ENCODE measurements at places on chromosomes 2 and 18.

- DNase-seq = peak; percentile 70
These were observed 686 bp downstream of the UBXN4 start for GRCh38 chr2:135742325-135742757.

DNA sequence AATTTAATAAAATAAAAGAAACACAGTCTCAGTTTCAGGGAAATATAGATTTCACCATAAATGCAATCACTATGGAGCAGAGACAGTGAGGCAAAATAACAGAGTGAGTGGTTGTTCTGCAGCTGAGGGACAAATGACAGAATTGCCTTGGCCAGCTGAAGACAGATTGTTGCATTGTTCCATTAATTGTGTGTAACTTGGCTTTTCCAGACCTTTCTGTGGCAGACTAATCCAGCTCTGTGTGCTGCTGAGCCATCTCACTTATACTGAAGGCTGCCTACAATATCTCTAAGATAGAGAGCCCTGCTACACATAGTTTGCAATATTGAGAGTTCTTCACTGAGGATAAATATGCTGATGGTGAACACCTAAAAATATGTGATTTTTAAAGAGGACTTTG is 11.5 kb downstream of the LRRTM1 start:
- DNase-seq = no peak

GRCh38 chr2:186695081-186695756 is 1.4 kb downstream of the FAM171B start:
- DNase-seq = peak; percentile 47

GRCh38 chr2:184359379-184359778 is 238.9 kb upstream of the ZNF804A start:
- no peak for DNase-seq

DNA sequence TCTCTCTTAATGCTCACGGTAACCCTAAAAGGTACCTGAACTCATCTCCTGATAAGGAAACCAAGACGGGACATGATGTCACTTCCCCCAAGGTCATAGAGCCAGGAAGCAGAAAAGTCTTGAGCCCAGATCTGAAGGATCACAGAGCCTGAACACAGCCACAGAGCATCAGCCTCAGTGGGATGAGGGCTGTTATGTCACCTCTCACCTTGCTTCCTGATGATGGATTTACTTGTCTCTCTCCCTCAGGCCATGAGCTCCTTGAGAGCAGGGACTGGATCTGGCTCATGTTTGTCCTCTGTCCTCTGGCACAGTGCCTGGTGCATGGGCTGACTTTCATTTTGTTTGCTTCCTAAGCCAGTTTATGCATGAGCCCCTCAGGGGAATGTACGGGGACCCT is 54.2 kb downstream of the SERTAD2 start:
- no peak for DNase-seq

- DNase-seq = no peak
These were observed 294.4 kb upstream of the HDAC4 start for GRCh38 chr2:239695106-239695727.

GRCh38 chr2:64950226-64951160 is 38.7 kb upstream of the SLC1A4 start:
- no peak for DNase-seq

DNA sequence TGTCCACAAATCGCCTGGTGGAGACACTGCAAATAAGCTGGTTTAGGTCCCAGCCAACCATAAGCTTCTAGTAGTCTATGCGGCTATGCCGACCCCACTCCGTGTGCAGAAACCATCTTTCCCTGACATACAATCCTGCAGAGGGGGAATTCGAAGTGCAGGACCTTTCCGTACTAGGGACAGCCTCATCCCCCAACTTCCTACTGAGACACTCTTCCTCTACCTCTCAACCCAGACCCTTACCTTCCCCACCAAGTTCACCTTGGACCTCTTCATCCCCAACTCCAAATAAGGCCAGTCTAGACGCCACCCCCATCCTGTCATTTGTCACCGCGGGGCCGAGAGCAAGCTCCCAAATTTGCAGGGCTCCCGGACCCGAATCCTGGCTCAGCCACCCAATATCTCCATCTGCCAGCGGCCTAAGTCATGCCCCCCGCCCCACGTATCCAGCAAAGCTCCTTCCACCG is 496 bp downstream of the SUCLG1 start:
- DNase-seq = no peak

DNA sequence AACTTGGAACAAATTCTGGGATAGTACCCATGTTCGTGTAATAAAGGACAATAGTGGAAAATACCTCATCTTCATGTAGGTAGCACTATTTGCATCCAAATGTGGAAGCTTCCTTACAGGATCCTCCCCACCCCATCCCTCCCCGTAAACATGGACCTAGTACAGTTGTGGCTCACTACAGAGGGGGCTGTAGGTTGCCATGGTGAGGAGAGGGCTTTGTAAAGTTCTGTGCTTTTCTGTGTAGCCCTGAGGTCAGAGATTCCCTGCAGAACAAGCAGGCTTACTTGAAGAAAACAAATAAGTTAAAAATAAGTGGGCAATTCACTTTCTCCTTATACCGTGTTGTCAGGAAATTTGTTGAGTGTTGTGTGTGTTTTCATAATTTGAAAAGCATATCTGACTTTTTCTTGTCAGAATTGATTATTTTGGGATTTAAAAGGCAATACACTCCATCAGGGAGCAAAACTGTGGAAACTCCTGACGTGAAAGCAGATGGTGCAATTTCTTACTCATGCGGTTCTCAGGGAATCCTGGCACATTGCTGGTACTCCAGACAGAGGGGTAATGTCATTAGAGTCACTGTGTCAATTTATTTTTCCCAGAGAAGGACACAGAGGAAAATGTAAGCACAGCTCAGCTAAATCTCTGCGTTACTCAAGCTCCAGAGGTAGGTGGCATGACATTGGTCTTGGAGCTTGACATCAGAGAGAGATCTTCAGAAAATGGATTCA is 174.2 kb upstream of the LHCGR start:
- no peak for DNase-seq

GRCh38 chr2:127626917-127627739 is 18.8 kb upstream of the GPR17 start:
- no peak for DNase-seq

DNA sequence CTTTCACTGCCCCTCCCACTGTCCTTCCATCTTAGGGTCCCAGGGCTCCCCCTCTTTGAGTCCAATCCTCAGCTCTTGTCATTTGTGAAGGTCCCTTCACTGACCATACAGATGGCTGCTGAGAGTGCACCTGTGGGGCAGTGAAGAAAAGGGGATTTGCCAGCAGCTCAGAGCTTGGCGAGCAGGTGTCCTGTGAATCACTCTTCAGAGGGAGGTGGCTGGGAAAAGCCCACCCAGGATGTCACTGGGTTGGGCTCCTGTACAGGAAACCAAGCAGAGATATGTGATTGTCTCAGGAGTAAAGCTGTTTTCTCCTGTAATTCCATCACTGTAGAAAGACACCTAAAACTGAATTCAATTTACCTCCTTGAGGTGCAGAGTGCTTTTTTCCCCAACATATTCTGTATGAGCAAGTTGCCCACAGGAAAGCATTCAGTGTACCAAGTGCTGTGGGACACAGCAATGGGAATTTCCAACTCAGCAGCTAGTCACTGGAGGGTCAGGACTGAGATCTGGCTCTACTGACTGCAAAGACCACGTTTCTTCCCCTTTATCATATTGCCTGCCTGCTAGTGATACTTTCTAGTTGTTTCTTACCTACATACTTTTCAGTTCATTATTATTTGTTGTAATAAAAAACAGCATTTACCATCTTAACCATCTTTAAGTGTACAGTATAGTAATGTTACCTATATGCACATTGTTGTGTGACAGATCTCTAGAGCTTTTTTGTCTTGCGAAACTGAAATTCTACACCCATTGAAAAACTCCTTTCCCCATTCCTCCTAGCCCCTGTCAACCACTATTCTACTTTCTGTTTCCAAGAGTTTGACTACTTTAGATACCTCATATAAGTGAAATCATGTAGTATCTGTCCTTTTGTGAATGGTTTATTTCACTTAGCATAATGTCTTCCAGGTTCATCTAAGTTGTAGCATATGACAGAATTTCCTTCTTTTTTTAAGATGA is 239.1 kb downstream of the TSN start:
- no peak for DNase-seq

GRCh38 chr18:24293254-24293653 is 104.4 kb downstream of the OSBPL1A start:
- DNase-seq = no peak

DNA sequence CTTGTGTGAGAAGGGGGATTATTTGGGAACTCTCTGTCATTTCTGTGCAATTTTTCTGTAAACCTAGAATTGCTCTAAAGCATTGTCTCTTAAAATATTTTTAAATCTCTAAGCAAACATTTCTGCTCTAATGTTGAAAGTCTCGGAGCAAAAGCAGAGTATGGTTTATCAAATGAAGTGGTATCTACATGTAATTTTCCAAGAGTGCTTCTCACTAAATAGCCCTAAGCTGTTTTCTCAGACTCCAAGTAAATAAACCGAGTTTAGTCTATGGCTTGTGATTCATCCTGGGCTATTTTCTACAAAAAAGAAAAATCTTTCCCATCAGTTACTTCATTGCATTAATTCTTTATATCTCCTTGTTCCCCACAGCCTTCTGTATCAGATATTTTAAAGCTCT is 90.8 kb downstream of the METTL4 start:
- DNase-seq = no peak

DNA sequence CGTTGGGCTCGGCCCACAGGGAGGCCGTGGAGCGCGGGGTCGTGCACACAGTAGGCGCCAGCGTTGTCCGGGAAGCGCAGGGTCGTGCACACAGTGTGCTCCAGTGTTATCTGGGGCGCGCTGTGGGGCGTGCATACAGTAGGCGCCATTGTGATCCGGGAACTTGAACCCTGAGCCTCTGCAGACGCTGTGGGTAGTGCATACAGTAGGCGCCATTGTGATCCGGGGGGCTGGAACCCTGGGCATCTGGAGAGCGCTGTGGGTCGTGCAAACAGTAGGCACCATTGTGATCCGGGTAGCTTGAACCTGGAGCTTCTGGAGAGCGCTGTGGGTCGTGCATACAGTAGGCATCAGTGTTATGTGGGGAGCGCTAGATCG is 793 bp downstream of the ZNF236 start:
- no peak for DNase-seq

DNA sequence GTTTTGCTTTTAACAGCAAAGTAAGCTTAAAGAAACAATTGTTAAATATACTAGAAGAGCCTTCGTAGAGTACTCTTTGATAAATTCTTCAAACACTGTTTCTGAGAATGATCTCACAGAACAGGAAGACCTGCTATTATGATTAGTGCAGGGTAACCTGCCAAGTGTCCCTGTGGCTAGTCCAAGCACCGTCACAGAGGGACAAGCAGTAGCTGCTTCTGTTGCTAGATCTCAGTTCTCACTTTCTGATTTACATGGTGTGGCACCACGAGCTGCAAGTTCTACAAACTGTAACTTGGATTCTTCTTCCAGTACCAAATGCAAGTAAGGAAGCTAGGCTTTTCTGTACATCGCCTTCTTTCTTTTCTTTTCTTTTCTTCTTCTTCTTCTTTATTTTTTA is 121.5 kb downstream of the PIEZO2 start:
- no peak for DNase-seq

DNA sequence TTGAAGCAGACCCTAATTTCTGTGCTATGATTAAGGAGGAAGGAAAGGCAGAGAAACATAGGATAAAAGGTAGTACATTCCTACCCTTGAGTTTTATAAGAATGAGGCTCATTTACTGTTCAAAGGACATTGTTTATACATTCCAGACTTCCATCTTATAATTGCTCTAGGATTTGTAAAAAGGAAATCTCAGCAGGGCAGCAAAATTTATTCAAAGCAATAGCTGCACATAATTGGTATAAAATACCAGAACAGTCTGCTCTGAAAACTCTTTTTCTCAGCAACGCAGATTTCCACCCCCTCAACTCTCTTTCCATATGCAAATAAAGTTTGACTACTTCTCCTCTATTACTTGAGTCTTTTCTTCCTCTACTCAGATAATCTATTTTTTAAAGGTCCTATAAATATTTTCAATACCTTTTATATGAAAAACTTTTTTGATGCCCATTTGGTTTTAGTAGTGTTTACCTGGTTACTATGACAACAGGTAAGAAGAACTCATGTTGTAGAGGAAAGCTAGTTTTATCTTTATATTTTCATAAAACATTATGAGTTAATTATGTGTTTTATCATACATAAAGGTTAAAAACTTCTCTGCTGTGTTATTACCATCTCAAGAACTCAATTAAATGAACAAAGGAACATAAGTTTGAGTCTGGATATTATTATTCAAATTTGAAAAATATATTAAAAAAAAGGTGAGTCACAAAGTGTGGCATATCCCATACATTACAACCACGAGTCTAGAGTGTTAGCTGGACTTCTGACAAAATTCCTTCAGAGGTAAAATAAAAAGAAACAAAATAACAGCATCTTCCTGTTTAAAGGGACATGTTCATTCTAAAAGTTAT is 19.9 kb downstream of the RBMS1 start:
- DNase-seq = no peak

GRCh38 chr2:222468346-222468745 is 44.0 kb downstream of the SGPP2 start:
- DNase-seq = no peak

GRCh38 chr2:215270118-215270451 is 41.8 kb upstream of the ATIC start:
- no peak for DNase-seq

GRCh38 chr2:71940695-71941094 is 207.0 kb downstream of the CYP26B1 start:
- DNase-seq = no peak

GRCh38 chr2:81872006-81872405 is 1567.5 kb upstream of the LRRTM1 start:
- DNase-seq = no peak

- DNase-seq = no peak
These were observed 2.9 kb upstream of the CASP8 start for GRCh38 chr2:201257381-201257955.

DNA sequence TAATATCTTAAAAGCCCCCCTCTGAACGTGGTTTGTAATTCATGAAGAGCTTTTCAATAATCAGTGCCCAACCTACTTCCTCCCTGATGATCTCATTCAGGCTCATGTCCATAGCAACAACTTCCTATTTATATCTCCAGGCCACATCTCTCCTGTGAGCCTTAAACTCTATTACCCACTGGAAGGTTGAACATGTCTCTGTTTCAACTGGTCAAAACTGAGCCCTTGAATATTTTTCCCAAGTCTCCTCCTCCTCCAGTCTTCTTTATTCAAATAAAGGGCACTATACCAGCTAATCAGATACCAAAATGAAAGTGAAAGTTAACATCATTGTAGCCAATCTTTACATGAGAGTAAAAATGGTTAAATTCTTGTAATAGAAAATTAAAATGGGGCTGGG is 63.7 kb upstream of the ITGA4 start:
- peak; percentile 61 for DNase-seq

GRCh38 chr18:32372381-32373061 is 98.2 kb downstream of the GAREM1 start:
- no peak for DNase-seq

- no peak for DNase-seq
These were observed 78.2 kb downstream of the EHBP1 start for GRCh38 chr2:62783679-62784078.

DNA sequence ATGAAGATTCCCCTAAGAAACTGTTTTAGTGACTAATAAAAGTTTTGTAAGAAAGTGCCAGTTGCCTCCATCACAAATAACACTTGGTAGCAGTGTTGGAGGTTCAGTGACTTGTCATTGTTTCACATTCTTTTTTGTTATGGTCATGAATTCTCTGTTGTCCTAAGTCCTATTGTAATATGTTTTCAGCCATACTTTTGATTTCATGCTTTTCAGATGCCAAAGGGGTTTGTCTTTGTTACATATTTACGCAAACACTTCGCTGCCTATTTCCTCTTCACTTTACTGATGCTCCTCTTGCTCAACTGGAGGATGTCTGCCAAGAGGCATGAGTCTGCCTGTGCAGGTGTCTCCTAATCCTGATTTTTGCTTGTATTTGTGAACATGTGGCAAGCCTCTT is 66.6 kb downstream of the PHLPP1 start:
- DNase-seq = peak; percentile 93

GRCh38 chr2:113846429-113846828 is 43.5 kb upstream of the ACTR3 start:
- DNase-seq = no peak

Measured in amniotic epithelial cell (primary cell).